ENCODE measurements at places on chromosomes 11 and 22.

GRCh38 chr11:100359281-100359680 lies 327.8 kb upstream of the ARHGAP42 start:
- no peak for DNase-seq

DNA sequence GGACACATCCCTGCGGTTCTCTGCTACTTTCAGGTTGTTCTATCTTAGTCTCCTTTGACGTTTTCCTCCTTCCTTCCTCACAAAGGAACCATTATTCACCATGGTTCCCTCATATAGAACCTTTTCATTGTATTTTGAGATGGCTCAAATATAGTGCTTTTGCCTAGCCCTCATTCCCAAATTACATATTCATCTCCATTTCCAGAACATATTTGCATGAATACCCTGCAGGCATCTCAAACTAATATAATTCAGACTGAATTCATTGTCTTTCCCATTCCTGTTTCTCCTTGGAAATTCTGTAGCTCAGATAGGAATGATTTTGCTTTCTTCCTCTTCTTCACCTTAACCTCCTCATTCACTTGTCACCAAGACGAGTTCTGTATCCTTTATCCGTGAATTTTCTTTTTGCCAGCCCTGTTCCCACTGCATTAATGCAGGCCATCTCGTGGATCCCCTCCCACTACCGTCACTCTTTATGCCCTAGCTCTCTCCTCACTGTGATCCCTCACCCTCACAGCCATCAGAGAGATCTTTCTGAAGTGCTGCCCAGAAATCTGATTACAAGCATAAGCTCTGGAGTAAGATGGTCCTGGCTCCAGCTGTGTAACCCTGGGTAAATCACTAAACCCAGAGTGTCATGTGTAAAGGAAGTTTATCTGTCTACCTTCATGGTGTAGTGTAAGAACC lies 23.3 kb downstream of the PIWIL4 start:
- DNase-seq, result no peak

DNA sequence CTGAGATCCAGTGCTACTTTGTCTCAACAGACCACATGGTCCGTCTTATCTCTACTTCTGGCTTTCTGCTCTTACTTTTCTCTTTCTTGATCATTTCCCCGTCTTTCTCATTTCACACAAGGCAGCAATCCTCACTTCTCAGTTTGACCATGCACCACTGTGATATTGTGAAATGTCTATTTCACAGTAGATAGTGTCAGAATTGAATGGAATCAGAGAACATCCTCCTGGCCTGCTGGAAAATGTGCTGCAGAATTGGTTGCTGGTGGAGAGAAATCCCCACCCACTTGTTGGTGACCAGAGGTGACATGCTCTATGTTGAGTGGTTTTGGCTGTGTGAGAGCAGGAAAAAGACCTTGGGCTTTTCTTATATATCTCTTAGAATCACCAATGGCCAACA lies 57.8 kb upstream of the RCN1 start:
- no peak for DNase-seq

- DNase-seq, result peak; percentile 40
Measured at GRCh38 chr11:8262552-8263108, 1.0 kb downstream of the LMO1 start.

- DNase-seq, result no peak
Measured at GRCh38 chr11:69705351-69705811, 1.6 kb upstream of the FGF19 start.

DNA sequence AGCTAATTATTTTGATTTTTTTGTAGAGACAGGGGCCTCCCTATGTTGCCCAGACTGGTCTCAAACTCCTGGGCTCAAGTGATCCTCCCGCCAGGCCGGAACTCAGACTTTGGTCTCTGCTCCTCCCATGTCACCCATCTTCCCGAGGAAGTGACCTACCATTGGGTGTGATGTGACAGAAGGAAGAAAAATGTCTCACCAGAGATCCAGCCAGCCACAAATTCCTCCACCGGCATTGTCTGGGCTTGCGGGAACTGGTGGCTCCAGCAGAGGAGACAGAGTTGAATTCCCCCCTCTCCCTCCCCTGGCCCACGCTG lies 772 bp downstream of the SLC25A45 start:
- no peak for DNase-seq

DNA sequence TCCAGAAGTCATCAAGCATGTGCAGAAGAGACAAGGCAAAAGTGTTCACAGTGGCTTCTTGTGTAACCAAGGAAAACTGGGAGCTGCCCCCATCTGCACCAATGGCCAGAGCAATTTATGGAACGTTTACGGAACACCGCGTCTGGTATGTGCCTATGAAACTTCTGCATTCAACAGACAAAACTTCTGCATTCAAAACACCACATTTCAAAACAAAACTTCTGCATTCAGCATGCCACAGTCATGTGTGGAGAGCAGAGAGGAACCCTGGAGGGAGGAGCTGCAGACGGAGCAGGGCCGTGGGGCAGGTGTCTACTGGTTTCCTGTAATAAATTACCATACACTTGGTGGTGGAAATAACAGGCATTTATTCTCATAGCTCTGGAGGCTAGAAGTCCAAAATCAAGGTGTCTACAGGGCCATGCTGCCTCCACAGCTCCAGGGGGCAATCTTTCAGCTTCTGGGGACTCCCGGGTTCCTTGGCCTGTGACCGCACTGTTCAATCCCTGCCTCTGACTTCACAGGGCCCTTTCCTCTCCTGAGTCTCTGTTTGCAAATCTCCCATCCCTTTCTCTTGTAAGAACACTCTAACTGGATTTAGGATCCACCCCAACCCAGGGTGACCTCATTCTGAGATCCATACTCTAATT lies 32.2 kb downstream of the RPL3 start:
- DNase-seq, result peak; percentile 61

DNA sequence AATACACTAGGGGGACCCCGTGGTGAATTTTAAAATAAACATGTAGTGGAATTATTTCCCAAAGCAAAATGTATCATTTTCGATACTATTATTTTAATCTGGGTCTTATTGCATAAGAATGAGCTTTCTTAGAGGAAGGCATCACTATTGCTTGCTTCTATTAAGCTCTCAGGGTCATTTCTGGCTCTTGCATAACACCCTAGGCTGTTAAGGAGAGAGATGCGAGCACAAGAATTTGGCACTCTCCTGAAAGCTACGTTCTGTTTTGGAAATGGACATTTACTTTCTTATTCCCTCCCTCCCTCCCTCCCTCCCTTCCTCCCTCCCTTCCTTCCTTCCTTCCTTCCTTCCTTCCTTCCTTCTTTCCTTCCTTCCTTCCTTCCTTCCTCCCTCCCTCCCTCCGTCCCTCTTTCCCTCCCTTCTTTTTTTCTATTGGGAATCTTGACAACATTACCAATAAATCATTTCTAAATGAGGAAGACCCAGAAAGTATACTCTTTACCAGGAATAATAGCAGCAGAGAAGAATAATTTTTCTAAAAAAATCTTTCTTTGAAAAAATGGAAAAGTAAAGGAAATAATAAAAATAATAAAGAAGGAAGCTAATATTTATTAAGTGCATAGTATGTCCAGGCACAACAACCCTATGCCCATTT lies 83.6 kb upstream of the BDNF start:
- DNase-seq, result no peak

DNA sequence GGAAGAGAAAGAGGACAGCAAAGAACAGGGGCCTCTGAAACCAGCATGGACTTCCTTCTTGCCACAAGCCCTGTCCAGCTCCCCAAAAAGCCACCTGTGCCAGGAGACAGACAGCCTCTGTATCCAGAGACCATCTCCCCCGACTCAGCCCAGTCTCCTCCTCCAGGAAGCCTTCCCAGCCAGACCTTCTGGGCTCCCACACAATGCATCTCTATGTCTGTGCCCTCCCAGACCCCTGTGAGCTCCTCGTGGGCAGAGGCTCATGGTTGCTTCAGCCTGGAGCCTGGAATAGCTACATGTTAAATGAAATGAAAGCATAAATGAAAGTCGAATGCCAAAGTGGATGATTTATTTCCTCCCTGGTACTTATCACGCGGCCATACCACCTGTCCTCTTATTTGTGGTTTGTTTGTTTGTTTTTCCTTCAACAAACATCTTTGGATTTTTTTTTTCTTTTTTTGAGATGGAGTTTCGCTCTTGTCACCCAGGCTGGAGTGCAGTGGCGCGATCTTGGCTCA lies 7.3 kb upstream of the ARAP1 start:
- no peak for DNase-seq

- DNase-seq, result no peak
Measured at GRCh38 chr11:93494357-93494756, 48.8 kb downstream of the SMCO4 start.

DNA sequence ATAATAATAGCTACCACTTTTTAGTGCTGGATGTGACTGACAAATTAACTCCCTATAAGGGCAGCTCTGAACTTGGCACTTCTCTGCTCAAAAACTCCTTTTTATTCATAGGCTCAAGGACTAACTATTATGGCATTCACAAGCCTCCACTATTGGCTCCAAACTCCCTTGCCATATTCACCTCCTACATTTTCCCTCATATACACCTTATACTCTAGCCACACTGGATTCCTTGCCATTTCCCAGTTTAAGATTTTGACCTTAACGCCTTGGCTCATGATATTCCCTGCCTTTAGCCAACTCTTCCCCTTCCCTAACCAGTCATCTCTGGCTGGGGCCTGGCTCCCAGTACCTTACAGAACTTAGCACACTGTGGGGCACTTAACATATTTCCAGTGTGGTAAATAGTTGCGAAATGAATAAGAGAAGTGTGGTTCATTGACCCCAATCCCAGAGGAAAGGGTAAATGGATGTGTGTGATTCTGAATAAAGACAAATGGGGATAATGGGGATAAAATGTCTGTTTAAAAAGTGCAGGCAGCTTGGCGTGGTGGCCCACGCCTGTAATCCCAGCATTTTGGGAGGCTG lies 40.0 kb upstream of the SORL1 start:
- no peak for DNase-seq

GRCh38 chr11:70456921-70457532 lies 58.7 kb downstream of the CTTN start:
- DNase-seq, result no peak

- DNase-seq, result peak; percentile 73
Measured at GRCh38 chr11:33942954-33943353, 51.1 kb upstream of the LMO2 start.

DNA sequence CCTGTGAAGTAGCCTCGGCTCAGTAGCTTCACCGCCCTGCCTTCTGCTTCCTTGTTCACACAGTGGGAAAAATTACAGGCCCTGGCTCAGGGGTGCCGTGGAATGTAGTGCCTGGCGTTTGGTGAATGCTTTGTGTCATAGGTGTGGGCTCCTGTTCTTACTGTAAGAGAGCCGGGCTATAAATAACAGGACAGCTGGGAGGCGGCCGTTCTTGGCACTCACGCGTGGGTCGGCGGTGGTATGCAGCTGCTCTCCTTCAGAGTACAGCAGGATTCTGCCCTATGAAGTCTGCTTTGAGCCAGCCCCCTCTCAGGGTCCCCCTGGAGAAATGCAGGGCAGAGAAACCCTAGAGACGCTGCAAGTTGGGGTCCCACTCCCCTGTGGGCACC lies 84.2 kb downstream of the CTTN start:
- DNase-seq, result no peak

DNA sequence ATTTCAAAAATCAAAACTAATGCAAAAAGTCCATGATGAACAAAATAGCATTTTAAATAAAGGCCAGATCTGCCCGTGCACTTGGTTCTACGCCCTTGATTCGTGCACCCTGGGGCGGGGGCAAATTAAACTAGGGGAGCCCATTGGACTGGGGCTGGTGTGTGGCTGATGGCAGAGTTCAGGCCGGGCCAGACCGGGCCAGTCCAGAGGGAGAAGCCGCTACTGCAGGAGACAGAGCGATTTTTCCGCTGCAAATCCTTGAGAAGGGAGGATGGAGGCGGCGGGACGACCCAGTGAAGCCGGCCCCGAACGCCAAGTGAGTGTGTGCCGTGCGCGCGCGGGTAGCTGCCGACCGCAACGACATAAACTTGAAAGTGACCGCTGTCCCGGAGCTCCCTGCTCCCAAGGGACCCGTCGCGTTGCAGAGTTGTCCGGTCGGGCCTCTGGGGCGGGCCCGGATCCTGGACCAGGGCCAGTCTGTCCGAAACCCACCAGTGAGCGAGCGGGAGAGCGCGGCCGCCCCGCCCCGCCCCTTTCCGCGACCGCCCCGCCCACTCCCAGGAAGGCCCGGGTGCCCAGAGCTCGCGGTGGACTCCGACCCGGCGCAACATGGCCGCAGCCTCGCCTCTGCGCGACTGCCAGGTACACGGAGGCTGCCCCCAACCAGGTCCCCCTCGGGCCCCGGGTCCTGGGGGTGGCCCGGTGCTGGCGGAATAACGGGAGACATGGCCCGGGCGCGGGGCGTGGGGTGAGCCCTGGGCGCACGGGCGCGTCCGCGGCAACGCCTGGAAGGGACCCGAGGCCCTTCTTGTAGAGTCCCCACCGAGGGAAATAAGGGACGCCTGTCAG lies at the start of gene TTC38:
TTC38 (plus strand) TSS at position 578 of the 849 bp plus-strand sequence; CDS start at position 610, 32 bp downstream.
- peak; percentile 81 for DNase-seq

GRCh38 chr22:46586123-46586519 lies 34.1 kb upstream of the GRAMD4 start:
- no peak for DNase-seq

DNA sequence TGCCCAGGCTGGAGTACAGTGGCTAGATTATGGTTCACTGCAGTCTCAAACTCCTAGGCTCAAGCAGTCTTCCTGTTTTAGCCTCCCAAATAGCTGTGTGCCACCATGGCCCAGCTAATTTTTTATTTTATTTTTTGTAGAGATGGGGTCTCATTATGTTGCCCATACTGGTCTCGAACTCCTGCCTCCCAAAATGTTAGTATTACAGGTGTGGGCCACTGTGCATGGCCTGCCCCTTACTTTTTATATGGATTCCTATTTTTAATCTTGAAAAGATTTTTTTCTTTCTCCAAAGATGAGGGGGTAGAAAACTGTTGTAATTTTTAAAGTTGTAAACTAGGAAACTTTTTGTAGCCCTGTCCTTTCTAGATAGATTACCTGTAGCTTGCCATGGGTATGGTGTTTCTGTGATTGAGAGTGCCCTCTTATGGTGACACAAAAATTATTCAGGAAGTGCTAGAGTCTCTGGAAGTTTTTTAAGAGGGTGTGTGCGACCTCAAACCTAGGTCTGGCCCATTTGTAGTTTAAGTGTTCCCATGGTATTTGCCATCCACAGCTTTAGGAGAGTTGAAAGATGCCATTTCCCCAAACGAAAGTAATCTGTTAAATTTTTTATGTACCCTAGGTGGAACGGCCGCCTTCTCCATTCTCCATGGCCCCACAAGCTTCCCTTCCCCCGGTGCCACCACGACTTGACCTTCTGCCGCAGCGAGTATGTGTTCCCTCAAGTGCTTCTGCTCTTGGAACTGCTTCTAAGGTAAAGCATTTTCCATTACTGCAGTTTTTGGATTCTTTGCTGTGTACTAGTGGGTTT lies 32.4 kb downstream of the MCAM start:
- DNase-seq, result peak; percentile 59

GRCh38 chr11:91731051-91731450 lies 493.6 kb upstream of the FAT3 start:
- no peak for DNase-seq

DNA sequence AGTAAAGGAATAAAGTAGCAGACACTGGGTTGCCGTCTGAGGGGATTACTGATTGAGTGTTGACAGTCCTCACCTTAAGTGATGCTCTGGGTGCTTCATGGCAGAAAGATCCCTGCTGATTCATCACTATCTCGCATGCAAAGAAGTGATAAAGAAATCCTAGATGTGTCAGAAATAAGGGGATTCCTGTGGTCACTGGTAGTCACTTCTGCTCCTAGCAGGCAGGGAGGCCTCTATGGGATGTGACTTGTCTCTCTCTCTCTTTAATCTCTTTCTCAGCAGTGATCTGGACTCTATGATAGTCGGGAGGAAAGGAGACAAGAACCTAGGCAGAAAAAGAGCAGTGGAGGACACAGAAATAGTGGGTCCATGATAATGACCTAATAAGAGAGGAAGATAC lies 30.9 kb upstream of the OR56A1 start:
- no peak for DNase-seq
